CD8-positive, alpha-beta memory T cell (primary cell): ENCODE measurements at places on chromosomes 2 and 18.
A peak's percentile ranks its signal among the peaks of the same experiment; 100 is the strongest.

DNA sequence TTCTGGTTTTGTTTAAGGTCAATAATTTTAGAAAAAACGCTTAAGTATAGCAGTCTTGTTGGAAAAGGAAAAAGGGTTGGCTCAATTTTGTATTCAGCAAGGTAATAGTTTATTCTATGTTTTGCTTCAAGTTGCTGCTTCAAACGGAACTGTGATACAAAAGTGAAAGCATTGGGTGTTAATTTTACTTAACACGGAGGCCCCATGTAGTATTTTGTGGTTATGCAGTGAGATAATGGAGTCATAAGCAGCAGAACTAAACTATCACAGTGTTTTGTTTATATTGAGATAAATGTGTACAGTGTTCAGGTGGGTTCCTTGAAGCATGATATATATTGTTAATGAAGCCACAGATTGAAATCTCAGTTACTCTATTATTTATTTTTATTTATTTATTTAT lies 67.0 kb upstream of the LYPD6B start:
- no peak for DNase-seq

DNA sequence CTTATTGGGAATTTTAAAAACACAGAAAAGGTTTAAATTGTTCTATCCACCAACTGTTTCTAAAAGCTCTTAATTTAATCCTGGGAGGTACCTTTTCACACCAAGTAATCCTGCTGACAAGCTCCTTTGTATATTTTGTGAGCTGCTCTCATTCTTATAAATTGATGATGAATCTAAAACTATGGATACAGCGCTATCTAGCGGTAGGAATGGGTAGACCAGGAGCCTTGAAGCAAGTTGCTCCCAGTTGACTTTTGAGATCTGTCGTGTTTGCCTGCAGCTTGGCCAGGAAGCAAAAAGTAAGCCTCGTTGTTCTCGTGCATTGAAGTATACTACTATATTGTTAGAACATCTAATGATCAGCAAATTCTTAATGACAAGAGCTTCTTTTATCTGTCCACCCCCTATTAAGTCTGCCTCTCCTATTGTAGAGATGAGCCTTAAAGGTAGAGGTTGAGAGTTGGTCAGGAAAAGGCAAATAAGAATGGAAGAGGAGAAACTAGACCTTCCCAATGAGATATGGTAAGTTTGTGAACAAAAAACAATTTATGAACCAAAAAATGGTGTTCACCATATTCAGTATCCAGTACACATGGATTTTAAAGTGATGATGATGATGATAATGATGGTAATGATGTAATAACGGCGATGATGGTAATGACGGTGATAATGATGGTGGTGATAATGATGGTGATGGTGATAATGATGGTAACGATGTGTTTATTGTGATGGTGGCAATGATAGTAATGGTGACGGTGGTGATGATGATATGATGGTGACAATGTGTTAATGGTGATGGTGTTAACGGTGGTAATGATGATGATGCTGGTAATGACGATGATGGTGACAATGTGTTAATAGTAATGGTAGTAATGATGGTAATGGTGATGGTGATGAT lies 212.1 kb upstream of the NCKAP5 start:
- DNase-seq, result no peak

DNA sequence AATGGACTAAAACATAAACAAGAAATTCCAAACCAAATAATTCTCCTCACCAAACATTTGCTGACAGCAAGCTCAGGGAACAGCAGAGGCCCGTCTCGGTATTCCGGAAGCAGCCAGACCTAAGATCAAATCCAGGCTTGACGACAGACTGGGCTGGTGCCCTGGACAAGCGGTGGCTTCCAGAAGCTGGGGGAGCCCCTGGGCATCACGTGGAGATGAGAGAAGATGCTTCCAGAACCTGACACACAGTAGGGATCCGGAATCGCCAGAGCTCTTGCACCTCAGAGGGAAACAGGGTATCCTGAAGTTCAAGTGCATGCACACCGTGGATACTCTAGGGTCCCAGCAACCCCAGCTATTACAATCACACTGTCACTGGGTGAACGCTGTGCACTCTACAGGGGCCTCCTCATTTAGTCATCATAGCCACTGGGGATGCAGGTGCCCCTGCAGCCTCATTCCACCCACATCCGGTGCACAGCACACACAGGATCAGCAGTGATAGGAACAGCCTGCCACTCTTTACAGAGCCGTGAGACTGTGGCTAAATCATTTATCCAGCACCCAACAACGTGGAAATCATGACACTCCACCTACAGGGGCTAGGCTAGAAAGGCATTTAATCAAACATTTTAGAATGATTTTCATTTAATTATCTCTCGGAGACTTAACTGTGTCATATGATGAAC lies 102.6 kb downstream of the HDAC4 start:
- DNase-seq, result peak; percentile 66

DNA sequence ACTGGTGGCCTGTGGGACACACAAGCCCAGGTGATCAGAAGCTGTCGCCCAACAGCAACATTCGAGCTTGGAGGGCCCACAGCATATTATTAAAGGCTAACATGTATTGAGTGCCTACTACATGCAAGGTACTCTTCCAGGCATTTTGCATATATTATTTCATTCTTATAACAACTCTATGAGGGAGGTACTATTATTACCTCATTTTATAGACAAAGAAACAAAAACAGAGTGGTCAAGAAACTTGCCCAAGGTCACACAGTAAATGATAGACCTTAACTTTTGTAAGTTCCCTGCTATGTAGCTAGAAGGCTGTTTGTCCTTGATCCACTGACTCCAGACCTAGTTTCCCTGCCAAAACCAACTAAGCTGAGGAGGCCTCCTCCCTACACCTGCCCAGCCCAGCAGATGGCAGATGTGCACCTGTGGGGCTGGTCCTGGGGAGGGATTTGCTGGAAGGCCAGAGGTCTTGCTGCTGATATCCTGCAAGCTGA lies 35.7 kb downstream of the KANSL3 start:
- no peak for DNase-seq

DNA sequence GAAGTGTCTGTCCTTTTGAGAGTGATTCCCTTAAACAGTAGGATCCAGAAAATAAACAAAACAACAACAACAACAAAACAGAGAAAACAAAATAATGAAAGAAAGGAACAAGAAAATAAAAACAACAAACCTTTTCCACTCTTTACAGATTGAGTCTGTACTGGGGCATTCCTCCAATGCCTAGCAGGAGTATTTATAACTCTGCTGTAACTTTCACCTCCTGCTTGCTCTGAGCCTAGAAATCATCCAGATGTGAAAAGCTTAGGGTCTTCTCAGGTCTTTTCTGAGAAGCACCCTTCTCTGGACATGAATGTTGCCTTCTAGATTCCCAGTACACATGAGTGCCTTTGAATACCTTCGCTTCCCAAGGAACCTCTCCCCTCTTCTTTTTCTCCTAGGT lies 1239.4 kb downstream of the CNTNAP5 start:
- DNase-seq, result no peak

- DNase-seq, result no peak
Observed at GRCh38 chr18:37282386-37283037, 283.1 kb downstream of the CELF4 start.

DNA sequence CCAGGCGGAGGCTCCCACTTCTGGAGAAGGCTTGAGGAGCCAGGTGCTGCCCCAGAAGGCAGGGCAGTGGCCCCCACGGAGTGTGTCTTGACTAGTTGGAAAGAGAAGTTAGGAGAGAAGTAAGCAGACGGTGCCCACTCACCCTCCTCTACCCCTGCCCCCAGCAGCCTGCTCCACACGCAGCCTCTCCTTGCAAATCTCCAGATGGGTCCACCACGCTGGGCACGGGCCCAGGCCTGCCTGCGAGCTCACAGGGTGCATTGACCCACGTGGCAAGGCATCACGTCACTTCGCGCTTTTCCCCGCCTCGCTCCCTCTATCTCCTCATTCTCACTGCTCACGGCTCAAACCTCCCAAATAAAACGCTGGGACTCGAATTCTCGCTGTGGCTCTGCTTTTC lies 71.8 kb upstream of the RAB12 start:
- DNase-seq, result no peak

GRCh38 chr18:46668135-46668534 lies 11.1 kb upstream of the LOXHD1 start:
- DNase-seq, result no peak

GRCh38 chr2:58860586-58860985 lies 619.5 kb upstream of the FANCL start:
- no peak for DNase-seq

DNA sequence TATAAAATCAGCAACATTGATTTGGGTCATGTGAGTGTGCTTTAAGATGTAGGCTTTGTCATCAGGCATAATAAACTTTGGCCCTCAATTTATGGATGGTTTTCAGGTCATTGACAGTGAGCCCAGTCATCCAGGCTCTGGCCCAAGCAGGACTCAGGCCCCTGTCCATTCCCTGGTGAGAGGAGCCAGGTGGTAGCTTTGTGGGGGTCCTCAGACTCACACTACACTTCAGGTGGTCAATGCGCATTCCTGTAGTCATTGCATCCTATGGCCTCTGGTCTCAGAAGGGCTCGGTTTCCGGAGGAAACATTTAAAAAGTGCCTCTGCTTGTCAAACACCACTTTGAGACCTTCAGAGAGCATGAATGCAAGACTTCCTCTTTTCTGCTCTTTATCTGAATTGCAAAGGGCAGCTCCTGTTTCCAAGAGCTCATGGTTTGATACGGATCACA lies 20.2 kb downstream of the LGALSL start:
- no peak for DNase-seq

DNA sequence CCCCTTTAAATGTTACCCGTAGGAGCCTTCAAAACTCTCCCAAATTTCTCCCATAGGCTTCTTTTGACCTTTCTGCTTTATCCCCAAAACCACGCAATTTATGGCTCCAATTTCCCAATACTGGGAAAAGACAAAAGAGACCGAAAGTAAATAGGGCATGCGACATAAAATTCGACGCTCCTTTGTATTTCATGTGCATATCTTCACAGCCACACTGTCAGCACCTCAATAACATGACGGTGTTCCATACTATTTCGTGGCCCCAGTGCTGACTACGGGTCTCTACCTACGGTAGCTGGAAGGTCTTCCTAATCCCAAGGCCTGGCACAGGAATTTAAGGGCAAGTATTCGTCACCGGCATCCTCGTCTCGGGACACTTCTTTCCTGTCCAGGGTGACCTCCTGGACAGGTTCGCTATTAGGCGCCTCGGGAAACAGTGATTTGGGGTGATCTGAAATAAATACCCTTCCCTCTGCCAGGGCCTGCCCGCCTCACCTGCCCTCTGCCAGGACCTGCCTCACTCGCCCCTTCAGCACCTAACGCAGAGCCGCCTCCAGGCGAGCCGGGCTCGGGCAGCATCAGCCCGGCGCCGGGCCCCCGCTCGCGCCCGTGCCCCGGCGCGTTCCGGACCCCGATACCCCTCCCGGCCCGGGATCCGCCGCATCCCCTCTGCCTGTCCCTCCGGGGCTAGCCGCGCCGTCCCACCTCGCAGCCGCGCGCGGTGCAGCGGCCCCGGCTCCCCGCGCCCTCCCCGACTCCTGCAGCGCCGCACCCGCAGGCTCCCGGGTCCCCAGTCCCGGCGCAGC lies 680 bp downstream of the DTNB start:
- DNase-seq, result peak; percentile 81

- DNase-seq, result no peak
Observed at GRCh38 chr2:145802133-145802532, 1282.2 kb upstream of the ZEB2 start.

DNA sequence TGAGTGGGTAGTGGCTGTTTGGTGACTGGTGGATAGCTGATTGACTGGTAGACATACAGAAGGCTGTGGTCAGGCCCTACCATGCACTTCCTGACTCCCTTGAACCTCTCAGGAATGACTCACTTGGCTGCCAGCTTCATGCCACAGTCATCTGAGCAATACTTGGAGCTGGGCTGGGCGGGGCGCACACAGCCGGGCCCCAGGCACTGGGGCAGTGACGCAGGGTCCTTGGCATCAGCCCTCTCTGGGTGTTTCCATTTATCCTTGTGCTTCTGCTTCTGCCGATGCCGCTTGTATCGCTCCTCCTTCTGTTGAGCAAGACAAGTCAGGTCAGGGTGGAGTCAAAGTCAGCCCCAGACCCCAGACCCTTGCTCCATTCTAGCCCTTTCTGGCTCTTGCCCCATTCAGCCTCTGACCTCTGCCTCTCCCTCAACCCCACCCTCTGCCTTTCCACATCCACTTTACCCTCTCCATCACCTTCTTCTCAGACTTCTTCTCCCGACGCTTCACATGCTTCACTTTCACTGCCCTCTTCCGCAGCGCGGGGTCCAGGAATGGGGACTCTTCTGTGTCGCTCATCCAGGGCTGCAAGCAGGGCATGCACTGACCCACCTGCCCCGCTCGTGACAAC lies 3.0 kb upstream of the MBD1 start:
- DNase-seq, result no peak

DNA sequence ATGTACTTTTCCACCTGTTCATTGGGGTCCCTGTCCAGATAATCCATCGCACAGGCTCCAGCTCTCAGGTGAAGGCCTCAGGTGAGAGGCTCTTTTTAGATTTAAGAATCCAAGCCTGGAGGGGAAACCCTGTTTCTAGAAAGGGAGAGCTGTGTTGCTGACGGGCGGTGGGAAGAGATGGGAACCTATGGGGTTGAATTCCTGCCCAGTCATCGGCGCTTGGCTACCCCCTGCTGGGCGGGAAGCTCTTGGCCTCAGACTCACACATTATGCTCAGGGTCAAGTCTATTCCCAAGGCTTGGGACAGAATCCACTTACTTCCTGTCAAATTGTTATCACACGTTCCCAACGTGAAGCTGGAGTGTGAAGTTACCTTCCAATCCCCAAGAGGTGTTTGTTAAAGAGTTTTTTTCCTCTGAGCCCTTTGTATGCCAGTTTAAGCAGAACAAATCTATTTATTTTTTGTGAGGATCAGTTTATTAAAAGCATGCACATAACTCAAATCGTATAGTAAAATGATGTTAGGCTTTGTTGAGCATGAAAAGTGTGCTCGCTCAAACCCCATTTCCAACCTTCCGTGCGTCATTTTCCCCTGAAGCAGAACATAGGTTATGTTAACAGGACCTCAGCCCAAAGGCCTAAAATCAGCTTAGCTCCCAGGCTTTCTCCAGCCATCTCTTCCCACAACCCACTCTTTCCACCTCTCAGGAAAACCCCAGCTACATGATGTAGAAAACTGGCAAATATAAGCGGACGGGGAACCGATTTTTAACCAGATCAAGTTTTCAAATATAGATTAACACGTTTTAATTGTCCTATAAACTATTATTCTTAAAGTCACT lies 181.7 kb upstream of the ETAA1 start:
- no peak for DNase-seq

DNA sequence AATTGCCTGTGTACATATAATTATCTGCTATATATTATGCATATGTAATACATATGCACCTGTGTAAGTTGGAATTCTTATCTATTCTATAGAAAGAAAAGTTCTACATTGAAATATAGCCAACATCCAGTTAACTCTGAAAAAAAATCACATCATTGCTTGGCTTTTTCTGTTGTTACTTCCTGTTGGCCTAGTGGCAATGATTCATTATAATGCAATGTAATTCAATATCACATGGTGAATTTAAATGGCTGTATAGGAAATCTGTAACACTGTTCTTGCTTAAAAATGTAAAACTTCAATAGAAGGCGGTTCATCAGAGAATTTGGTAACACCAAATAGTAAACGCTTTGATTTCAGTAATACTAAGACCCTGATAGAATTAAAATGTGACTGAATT lies 44.5 kb upstream of the MAP4K3 start:
- no peak for DNase-seq
